ENCODE measurements at places on chromosomes 5 and 9.
A peak's percentile ranks its signal among the peaks of the same experiment; 100 is the strongest.

DNA sequence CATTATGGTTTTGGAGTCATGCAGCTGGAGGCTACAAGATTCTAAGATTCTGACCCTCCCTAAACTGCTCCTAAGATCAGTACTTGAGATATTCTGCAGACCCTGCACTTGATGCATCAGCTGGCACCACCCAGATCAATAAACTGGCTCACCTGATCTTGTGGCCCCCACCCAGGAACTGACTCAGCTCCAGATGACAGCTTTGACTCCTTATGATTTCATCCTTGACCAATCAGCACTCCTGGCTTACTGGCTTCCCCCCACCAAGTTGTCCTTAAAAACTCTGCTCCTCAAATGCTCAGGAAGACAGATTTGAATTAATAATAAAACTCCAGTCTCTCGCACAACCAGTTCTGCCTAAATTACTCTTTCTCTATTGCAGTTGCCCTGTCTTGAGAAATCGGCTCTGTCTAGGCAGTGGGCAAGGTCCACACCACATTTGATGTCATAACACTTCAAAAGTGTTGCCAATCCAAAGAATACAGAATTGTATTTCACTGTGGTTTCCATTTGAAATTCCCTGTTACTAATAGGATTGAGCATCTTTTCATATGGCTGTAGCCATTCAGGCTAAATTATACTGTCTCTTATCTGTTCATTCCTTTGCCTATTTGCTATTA, 14.8 kb upstream of the SLC30A5 start:
- DNase-seq: no peak

DNA sequence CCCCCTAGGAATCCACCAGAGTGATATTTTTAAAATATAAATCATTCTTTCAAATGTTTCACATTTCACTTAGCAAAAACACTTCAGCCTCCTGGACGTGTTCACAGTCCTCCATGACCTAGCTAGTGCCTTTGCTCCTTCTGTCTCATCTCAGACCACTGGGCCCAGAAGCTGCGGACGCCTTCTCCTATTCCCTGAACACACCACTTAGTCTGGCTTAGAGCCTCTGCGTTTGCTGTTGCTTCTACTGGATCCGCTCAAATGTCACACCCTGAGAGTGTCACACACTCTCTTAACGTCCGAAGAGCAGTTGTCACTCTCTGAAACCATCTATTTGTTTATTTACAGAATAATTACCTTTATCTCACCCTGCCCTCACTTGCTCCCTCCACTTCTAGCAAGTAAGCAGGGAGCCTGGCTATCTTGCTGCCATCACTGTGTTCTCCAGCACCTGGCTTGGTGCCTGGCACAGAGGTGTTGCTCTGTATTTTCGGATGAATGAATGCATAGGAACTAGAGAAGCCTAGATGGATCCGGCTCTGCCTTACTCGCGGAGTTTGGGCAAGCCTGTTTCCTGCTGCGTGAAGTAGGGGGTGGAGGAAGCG, 1.2 kb upstream of the GRK6 start:
- no peak for DNase-seq

GRCh38 chr5:55432549-55432948, 102.2 kb downstream of the PLPP1 start:
- no peak for DNase-seq

DNA sequence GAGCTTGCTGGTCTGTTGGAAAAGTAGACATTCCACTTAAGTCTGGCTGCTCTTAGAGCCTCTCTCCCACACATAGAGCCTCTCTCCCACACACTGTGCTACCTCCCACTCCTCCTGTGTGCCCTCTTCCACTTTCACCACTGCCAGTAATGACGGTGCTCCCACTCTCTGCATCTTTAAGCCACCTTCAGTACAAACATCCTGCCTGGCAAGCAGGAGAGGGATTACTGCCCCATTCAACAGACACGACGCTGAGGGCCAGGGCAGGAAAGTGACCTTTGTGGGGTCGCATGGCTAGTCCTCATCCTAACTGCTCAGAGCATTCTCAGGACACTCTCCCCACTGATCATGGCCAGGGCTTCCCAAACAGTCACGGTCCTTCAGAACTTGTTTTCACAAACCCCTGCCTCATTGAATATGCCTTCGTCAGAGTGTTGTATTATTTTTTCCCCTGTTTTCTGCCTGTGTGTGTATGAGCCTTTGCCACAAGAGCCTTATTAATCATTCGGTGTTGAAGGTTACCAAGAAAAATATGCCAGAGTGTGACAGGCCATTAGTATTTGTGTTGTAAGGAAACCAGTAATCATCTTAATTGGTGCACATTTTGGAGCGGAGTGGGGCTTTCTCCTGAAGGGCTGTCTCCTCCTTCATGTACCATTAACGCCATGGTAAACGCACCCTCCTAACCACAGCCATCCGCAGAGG, 87.1 kb upstream of the SAP30L start:
- DNase-seq: no peak

- no peak for DNase-seq
Measured at GRCh38 chr5:151717416-151717815, 30.7 kb upstream of the SPARC start.

- DNase-seq: no peak
Measured at GRCh38 chr9:93379051-93379450, 72.4 kb upstream of the FAM120A start.

DNA sequence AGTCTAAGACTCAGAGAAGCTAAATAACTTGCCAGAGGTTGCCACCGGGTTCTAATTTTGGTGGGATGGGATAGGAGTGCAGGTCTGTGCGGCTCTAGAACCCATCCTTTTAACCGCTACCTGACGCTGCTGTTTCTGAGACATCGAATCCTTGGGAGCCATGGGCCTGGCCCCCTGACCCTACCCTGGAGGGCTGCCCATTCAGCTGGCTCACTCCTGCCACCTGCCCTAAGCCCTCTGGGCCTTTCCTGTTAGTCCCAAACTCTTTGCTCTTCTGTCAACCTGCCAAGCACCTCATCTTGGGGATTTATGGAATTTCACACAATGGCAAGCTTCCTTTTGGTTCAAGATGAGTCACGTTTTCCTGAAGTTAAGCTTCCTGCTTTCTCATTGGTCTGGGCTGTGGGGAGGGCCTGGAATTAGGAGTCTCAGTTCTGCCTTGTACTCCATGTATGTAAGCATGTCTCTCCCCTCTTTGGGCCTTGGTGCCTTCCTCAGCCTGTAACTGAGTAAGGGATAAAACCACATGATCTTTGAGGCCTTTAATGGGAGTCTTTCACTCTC, 26.6 kb downstream of the ENHO start:
- no peak for DNase-seq

DNA sequence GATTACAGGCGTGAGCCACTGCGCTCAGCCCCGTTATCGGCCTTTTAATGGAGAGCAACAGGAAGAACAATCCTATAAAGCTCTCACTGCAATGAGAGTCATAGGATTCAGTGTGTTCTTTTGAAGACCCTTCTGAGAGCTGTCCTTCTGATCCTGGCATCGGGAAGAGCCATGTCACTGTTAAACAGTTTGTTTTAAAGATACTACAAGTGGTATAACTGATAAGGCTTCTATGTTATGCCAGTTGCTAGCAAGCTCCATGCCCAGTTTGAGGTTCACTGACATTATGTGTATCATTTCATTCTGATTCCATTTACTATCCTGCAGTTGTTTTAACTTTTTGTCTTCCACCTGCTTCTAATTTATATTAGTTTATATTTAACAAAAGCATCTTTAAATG, 55.8 kb downstream of the GNAQ start:
- DNase-seq: no peak

- peak; percentile 32 for DNase-seq
Measured at GRCh38 chr9:21789541-21790037, 12.8 kb upstream of the MTAP start.

DNA sequence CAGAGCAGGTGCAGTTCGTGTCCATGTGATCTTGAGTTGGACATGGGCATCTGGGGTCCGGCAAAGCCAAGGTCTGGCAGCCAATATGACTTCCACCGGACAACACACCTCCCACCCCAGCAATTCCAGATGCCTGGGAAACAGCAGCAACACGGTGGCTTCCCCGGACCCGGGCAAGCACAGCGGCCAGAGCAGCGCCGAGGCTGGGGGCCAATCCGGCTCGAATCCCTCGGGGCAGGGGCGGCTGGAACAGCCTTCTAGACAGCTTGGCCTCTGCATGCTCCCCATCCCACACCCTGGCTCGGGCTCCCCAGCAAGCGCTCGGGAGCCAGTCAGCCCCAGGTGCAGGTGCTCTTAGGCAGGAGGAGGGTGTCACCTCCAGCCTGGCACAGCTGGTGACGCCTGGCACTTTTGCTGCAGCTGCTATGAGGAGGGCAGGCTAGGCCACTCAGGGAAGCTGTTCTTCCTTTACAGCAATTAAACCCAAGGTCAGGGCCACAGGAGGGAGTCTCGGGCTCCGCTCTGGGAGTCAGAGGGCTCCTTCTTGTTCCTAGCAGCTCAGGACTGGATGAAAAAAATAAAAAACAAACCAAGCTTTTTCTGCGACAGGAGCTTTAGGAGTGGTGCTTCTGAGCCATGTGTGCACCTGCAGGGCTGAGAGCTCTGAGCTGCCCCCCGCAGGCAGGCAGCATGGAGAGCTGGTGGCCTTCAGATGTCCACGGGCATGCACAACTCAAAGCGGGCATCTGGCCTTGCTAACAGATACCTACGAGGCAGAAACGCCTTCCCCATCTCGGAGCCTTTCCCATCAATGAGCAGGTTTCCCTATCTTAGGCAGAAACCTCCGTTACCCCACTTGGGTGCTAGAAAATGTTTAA, 28.2 kb downstream of the DBH start:
- no peak for DNase-seq

GRCh38 chr5:16787278-16787677, 148.8 kb downstream of the MYO10 start:
- DNase-seq: no peak

- peak; percentile 23 for DNase-seq
Measured at GRCh38 chr5:59724482-59725391, 168.8 kb downstream of the PDE4D start.

GRCh38 chr5:91101600-91102379, 281.3 kb downstream of the ARRDC3 start:
- peak; percentile 24 for DNase-seq

DNA sequence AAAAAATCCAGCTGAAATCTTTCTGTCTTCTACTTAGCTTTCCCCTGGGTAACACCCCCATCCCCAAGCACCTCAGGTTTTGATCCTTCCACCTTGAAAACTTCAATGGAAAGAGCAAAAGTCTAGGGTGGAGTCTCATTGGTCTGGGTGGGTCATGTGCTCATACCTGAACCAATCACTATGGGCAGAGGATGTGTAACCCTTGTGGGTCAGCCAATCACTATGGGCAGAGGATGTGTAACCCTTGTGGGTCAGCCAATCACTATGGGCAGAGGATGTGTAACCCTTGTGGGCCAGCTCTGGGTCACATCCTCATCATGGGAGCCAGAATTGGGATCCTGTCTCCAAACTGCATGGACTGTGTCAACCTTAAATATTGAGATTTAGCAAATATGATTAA, 18.5 kb downstream of the NAIF1 start:
- DNase-seq: no peak

DNA sequence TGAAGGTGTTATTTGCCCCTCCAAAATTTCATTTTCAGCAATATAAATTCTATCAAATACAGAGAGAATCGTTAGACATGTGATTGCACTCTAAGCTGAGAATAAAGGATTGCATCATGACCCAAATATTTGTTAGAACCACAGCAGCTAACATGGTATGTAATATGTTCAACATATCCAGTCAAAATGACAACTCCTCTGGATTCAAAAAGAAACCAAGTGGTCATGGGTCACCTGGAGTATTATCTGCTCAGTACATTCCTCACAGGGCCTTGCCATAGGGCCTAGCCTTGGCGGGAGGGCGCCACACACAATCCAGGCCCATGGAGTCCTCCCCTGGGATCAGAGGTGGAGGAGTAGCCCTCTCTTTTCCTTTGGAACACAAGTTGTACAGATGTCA, 179.2 kb downstream of the HSD17B3 start:
- no peak for DNase-seq

GRCh38 chr5:151113651-151114050, 32.8 kb upstream of the TNIP1 start:
- DNase-seq: no peak

DNA sequence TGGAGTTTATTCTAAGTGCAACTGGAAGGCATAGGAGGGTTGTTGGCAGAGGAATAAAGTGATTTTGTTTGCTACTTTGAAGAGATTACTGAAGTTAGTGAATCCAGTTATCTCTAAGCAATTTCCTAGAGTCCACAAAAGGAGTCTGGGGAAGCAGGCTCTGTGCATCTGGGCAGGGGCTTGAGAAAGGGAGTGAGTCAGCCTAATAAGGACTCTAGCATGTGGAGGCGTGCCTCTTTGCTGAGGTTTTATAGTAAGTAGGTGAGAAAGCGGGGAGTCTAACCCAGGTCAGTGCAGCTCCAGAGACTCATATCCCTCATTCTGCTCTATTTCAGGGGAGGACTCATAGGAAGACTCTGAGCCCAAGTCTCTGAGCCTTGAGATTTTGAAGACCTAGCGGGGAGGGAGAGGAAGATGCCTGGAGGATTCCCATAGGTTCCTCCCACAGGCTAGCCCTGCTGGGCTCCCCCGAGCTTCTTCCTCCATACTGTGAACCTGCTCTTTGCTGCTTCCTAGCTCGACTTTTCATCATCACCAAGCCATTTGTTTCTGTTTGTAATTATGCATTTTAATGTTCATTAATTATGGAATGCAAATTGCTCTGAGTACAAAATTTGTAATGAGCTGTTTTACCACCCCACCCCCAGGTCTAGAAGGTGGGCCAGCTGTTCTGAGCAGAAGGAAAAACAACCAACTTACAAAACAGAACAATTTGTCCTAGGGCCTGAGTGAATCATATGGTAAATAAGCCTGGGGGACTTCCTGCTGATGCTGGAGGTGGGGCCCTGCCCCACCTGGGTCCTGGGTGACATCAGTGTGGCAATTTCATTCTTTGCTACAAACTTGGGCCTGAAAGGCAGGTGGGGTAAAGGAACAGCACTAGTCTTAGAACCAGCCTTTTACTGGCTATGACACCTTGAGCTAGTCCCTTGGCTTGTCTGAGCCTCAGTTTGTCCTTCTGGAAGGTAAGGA, 150.2 kb downstream of the TRIM32 start:
- DNase-seq: no peak

DNA sequence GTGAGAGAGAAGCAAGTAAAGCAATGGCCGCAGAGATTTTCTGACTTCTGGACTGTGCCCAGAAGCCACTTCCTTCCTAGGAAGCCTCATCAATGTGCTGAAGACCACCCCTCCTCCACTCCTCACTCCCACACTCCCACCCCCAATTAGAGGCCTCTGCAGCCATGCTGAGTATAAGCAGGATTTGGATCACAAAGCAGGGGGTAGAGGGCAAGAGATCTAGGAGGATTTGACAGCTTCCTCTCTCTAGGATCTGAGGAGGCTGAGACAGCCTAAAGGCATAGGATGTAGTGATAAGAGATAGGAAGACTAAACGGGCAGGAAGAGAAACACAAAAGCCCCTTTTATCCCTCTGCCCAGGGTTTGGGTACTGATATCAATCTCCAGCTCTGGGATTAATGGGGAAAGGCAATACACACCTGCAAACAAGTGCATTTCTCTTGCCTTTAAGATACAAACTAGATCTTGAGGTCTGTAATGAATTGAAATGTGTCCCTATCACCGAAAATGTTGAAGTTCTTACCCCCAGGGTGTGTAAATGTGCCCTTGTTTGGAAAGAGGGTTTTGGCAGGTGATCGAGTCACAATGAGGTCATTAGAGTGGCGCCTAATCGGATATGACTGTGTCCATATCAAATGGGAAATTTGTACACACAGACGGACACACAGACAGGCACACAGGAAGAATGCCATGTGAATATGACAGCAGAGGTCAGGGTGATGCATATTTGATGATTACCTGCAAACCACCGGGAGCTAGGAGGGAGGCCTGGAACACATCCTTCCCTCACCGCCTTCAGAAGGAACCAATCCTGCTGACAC, 28.5 kb downstream of the KCNV2 start:
- DNase-seq: no peak

All from memory B cell (primary cell).